ENCODE measurements at places on chromosomes 12 and 14.

- no peak for DNase-seq
Observed at GRCh38 chr12:103012884-103013283, 55.4 kb downstream of the ASCL1 start.

DNA sequence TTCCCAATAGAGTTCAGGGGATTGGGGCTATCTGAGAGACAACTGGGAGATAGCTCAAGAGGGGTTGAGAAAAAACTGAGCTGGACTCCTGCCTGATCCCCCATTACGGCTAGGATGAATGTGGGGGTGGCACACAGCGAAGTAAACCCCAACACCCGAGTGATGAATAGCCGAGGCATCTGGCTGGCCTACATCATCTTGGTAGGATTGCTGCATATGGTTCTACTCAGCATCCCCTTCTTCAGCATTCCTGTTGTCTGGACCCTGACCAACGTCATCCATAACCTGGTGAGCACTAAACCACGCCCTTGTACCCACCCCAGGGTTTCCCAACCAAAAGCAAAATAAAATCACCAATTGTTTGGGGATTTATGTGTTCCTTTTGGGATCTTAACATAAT is 1.0 kb downstream of the ORMDL2 start:
- DNase-seq = no peak

- peak; percentile 19 for DNase-seq
Observed at GRCh38 chr12:69639400-69640016, 28.8 kb upstream of the LRRC10 start.

- no peak for DNase-seq
Observed at GRCh38 chr14:96363751-96364336, 518 bp downstream of the GSKIP start.

GRCh38 chr12:122830517-122831214 is 4.6 kb upstream of the HIP1R start:
- DNase-seq = no peak

DNA sequence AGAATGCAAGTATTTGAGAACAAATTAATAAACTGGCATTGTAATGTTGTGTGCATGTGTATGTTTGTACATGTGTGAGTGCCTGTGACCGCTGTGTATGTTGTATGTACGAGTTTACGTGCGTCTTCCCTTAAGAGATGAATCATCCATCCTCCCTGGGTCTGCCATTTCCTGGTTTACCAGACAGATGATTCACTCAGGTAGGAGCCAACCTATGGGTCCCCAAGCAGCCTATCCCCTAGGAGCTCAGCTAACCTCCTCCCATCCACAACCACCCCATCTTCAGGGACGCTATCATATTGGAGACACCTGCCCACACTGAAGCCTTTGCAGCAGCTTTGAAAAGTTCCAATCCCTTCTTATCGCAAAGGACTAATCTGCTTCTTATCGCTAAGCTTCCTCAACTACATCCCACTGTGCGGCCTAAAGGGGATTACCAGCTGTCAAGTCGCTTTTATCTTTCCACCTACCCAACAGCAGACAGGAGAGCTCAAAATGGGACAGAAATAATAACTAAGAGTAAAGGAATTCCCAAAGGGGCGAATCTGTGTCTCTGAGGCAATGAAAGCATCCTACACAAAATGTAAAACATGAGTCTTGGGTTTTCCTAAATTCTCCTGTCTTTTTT is 81.5 kb upstream of the TMCC3 start:
- DNase-seq = no peak

All from NCI-H1930 (cell line).